Activated CD4-positive, alpha-beta T cell treated with anti-CD3 and anti-CD28 coated beads, Interleukin-2, amount 10 ng/mL, durations not matched to agents 7 days and 5 days (primary cell): ENCODE measurements at places on chromosomes 6 and 20. TPM values are rescaled to one million over a fixed set of nuclear protein-coding genes. Genes with fewer than 3 reads are reported as not detected.

ULBP2 gene
- total RNA-seq: 0.40 TPM

PTK6 gene
- 0.71 TPM for total RNA-seq

PHACTR1 gene
- 0.32 TPM for total RNA-seq

ESR1 gene
- 1.00 TPM for total RNA-seq

TTK gene
- total RNA-seq: 40.7 TPM

CST9L gene
- total RNA-seq: not detected
